ENCODE measurements at places on chromosomes 13 and 19.

GRCh38 chr13:31996601-31997000, 35.0 kb upstream of the FRY start:
- no peak for DNase-seq

GRCh38 chr13:93505104-93505952, 278.7 kb downstream of the GPC6 start:
- DNase-seq, result no peak

GRCh38 chr13:48431431-48431830, 18.5 kb upstream of the LPAR6 start:
- no peak for DNase-seq

GRCh38 chr19:46384396-46384795, 29.0 kb downstream of the CCDC8 start:
- no peak for DNase-seq

GRCh38 chr19:51547397-51548212, 16.1 kb upstream of the SIGLEC6 start:
- DNase-seq, result peak; percentile 24

GRCh38 chr19:14433554-14434501, 722 bp downstream of the PKN1 start:
- no peak for DNase-seq

DNA sequence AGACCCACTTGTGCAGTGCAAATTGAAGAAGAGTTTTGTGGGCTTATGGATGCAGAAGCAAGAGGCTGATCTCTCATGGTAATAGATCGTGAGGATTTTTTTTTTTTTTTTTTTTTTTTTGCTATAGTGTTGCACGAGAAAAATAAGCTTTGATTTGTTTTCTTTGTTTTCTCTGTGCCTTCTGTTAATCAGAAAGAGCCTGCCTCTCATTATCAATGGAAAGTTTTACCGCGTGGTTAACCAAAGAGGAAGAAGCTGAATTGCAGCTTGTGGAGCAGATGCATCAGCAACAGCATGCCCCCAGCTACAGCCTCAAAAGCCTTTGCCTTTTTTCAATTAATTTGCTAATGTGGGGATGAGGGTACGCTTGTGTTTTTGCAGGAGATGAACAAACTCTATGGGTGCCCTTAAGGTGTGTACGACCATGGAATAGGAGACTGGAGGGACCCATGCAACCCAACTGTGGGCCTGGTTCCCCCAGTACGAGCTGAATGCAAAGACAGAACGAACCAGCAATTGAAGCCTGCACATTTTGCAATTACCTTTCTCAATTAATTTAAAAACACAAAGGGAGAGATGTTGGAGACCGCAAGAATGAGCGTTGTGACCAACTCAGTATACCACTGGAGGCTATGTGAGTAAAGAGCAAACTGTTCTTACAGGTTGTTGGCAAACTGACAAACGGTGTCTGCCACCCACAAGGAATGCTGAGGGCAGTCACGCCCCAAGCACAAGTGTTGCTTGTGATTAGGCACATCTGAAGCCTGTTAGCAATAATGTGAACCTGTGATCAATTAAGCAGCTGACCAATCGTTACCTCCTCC, 58.6 kb upstream of the SPRY2 start:
- DNase-seq, result no peak

- DNase-seq, result no peak
Observed at GRCh38 chr19:1250437-1251260, 2.3 kb downstream of the MIDN start.

- no peak for DNase-seq
Observed at GRCh38 chr19:35766571-35767104, 8.7 kb downstream of the PROSER3 start.

- peak; percentile 18 for DNase-seq
Observed at GRCh38 chr13:73061473-73061872, 2.7 kb downstream of the KLF5 start.

GRCh38 chr13:99015606-99016490, 38.0 kb upstream of the DOCK9 start:
- no peak for DNase-seq

GRCh38 chr19:15300533-15301197, 31.7 kb downstream of the BRD4 start:
- peak; percentile 50 for DNase-seq

DNA sequence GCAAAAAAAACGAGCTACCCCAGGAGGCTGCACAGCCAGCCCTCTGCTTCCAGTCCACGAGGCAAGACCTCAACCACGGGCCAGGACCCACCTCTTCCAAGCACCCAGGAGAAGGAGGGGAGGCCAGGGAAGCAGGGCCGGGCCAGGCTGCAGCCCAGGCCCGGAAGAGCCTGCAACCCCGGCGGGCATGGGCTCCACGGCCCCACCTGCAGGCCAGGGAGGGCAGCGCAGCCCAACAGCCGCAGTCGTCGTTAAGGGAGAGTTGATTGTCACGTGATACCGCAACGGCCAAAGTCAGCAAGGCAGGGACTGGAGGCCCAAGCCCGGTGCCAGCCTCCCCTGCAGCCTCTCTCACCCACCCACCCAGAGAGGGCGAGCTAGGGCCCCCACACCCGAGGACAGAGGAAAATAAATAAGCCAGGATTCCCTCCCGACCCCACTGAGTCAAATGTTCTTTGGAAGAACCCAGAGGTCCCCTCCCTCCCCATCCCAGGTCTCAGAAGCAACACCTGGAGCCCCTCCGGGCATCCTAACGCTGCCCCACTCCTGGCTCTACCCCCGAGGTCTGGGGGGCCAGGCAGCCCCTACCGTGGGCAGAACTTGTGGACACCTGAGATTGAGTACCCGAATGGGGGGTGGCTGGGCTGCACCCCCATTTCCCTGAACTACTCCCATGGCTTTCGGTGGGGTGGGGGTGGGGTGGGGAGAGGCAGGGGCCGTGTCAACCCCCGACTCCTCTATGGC, 5.2 kb upstream of the REXO1 start:
- peak; percentile 85 for DNase-seq

GRCh38 chr19:45814166-45814780, 835 bp downstream of the RSPH6A start:
- DNase-seq, result no peak

GRCh38 chr13:80029170-80029569, 311.8 kb downstream of the SPRY2 start:
- DNase-seq, result no peak

GRCh38 chr19:7740682-7741054, 6.7 kb downstream of the CD209 start:
- peak; percentile 58 for DNase-seq

- peak; percentile 30 for DNase-seq
Observed at GRCh38 chr19:6590258-6590826, 608 bp downstream of the CD70 start.

GRCh38 chr19:48672994-48673393, at the start of gene NTN5:
Gene NTN5 (minus strand): TSS chr19:48673017. CDS start chr19:48670986, 2,031 bp downstream.
- DNase-seq, result no peak

DNA sequence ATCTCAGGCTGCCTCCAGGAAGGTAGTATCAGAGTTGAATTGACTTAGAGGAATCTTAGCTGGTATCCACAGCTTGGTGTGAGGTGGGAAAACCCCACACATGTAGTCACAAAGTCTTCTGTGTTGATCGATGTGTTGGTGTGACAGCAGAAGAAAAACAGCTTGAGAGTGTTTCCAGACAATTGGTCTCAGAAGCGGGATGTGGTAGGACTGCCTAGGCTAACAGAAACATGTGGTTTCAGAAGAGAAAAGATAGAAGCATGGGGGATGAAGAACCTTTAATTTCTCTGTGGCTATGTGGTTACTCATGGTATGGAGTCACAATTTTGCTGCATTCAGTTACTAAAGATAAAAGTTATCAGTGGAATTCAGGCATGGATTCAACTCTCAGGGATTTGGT, 134.7 kb upstream of the SLITRK5 start:
- no peak for DNase-seq

DNA sequence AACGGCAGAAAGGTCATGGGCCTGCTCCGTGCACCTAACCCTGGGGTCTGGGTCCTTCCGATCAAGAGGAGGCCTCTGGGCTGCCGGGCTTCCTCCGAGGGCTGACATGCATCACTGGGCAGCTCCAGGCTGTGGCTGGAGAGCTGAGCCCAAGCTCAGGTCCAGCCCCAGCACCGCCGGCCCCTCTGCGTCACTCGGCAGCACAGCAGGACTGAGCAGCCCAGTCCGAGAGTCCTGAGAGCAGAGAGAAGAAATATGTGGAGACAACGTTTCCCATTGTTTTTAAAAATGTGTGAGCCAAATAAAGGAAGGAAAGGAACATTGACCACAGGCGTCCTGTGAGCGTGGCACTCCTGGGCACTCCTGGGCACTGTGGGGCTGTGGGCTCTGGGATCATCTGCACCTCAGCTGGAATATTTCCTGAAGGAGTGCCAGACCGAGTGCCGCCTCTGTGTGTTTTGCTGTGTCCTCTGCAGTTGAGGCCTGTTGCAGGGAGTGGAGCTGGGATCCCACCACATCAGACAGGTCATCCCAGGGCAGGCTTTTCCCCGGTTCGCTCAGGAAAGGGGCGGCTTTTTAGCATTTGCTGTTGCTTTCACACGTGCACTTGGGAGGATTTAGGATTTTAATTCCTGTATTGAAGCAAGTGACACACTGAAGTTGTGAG, 37.8 kb upstream of the TFDP1 start:
- DNase-seq, result no peak

DNA sequence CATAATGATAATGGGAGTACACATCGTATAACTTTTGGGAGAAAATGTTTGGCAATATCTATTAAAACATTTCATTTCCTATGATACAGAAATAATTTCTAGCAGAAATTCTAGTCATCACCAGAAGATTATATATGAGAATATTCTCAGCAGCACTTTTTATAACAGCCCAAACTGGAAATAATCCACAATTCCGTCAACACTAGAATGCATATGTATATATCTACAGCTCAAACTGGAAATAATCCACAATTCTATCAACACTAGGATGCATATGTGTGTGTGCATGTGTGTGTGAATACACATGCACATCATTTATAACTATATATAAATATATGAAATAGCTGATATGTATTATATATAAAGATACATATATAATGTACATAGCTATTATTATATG, 408.0 kb upstream of the KLHL1 start:
- DNase-seq, result no peak

DNA sequence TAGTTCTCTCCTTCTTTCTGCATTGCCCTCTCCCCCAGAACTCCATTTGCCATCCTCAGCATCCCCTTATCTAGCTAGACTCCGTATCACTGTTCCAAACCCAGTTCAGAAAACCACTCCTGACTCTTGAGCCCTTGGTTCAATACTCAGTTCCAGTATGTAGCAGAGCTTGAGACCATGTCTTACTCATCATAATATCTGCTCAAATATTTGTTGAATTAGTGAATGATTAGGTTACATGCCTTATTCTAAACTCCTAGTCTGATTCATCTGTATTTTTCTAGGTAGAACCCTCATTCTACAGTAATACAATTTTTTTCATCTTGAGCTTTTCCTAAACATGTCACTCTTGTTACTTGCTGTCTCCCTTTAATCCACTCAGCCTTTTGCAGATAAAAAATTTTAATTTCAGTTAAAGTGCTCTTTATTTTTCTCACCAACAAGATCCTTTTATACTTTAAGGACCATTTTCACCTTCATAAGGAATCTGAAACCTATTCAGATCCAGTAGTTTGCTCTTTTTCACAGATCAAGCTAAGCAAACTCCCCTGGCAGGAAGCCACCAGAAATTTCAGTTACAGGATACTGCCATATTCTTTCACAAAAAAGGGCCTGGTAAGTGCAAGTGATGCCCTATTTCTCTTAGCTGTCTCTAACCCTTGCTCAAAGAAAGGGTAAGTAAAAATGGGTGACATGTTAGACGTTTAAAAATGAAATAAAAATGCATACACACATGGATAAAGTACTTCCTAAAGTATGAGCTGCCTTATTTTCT, 23.1 kb upstream of the INTS6 start:
- DNase-seq, result no peak

GRCh38 chr19:34067861-34068271, 104.4 kb upstream of the LSM14A start:
- DNase-seq, result no peak
